Stimulated activated CD4-positive, alpha-beta T cell treated with anti-CD3 and anti-CD28 coated beads, Interleukin-4, amount 100 ng/mL, for 4 hours (primary cell): ENCODE measurements at places on chromosomes 7 and 10.

DNA sequence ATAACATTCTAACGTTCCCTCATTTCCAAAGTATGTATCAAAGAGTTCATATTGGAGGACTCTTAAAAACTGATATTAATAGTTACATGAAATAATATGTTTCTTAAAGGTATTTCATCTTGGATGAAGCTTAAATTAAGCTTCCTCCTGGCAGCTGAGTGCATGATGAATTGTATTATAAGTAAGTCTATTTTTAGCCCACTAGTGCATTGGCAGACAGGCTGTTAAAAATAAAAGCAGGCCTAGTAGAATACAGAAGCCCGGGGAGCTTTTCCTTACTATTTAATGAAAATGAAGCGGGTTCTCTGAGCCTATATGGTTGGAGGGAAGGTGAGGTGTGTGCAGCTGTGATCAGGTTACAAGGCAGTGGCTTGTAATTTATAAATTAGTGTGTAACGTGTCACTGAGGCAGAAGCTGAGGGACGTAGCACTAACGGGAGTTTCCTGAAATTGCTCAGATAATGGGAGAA is 130.7 kb upstream of the KMT2E start:
- DNase-seq = no peak

- DNase-seq = no peak
Observed at GRCh38 chr7:26543340-26543739, 251.7 kb downstream of the SNX10 start.

DNA sequence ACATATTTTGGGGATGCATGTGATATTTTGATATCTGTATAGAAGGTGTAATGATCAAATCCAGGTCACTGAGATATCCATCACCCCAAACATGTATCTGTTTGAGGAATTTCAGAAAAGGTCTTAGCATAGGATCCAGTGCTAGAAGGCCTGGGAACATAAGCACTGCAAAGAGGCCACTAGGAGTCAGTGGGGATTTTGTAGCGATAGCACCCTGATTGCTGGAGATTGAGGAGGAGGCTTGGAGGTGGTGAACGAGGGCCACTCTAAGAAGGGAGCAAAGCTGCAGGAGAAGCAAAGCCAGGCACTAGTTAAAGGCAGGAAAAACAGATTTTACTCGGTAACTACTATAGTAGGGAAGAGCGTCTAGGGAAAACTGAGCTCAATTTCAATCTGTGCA is 324.0 kb downstream of the LHFPL3 start:
- no peak for DNase-seq

DNA sequence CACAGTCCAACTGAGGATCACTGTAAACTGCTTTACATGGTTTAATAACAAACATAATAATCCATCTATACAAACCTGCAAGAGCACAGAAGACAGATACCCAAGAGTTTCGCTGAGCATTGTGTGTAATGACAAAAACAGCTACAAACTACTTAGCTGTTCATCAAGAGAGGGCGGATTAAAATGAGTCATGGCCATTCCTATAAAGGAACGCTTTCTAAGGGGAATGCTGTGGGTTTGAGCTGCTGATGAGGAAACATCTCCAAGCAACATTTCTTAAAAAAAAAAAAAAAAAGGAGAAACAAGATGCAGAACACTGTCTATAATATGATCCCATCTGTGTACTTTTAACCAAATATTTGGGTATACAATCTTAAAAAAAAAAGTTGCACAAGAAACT is 33.8 kb downstream of the VOPP1 start:
- no peak for DNase-seq

DNA sequence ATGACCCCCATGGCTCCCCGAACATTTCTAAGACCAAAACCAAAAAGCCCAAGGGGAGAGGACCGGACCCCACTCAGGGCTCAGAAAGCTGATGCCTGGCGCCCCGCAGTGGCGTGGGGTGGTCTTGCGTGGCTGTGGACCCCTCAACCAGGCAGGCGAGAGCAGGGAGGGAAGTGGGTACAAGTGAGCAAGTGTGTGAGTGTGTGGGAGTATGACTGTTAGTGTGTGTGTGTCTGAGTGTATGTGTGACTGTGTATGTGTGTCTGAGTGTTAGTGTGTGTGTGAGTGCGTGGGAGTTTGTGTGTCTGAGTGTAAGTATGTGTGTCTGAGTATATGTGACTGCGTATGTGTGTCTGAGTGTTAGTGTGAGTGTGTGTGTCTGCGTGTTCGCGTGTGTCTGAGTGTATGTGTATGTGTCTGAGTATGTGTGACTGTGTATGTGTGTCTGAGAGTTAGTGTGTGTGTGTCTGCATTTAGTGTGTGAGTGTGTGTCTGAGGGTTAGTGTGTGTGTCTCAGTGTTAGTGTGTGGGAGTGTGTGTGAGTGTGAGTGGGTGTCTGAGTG is 34.0 kb upstream of the INSIG1 start:
- no peak for DNase-seq

- no peak for DNase-seq
Observed at GRCh38 chr7:149885191-149886017, 11.6 kb downstream of the ATP6V0E2 start.

- DNase-seq = no peak
Observed at GRCh38 chr7:67637023-67637358, 640.4 kb downstream of the TYW1 start.

- no peak for DNase-seq
Observed at GRCh38 chr10:48383393-48383792, 76.9 kb downstream of the MAPK8 start.

- DNase-seq = no peak
Observed at GRCh38 chr7:133863362-133864061, 263.6 kb upstream of the LRGUK start.

DNA sequence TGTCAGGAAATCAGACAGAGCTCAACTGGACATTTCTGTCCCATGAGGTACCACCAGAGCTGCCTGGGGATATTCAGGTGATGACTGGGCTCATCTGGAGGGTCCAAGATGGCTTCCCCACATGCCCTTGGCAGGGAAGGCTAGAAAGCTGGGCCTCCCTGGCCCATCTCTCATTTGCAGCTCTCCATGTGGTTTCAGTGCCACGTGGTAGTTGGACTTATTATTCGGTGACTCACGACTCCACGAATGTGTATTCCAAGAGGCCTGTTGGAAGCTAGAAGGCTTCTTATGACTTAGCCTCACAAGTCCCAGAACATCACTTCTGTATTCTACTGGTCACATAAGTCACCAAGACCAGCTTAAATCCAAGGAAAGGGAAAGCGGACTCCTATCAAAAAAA is 22.8 kb downstream of the NSMCE4A start:
- DNase-seq = no peak

DNA sequence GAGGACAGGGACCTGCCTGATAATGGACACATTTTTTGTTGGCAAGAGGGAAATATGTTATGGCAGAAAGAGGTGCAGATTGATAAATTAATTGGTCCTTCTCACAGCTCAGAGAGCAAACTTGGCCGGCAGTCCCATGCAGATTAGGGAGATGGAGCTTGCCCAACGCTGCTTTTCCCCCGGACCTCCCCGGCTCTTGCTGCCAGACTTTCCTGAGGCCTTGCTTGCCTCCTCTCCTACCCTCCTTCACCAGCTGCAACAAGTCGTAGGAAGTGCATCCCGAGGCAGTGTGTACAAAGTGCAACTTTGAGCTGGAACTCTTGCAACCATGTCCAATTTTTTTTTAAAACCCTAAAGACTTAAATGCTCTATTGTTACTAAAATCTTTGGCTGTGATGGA is 215.5 kb downstream of the LRMDA start:
- DNase-seq = no peak

DNA sequence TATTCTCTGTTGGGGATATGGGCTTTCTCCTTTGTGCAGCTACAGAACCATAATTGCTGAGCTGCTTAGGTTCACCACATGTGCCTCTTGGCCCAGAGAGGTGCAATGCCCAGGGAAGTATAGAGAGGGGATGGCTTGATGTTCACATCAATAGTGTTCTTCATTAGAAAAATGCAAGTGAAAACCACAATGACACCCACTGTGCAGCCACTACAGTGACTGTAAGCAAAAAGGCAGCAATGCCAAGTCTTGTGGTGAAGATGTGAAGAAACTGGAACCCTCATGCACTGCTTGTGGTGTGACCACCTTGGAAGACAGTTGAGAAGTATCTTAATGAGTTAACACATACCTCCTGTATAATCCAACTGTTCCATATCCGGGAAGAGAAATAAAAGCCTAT is 318.9 kb upstream of the ZMIZ1 start:
- DNase-seq = no peak

- no peak for DNase-seq
Observed at GRCh38 chr10:26057466-26057865, 123.4 kb downstream of the MYO3A start.

DNA sequence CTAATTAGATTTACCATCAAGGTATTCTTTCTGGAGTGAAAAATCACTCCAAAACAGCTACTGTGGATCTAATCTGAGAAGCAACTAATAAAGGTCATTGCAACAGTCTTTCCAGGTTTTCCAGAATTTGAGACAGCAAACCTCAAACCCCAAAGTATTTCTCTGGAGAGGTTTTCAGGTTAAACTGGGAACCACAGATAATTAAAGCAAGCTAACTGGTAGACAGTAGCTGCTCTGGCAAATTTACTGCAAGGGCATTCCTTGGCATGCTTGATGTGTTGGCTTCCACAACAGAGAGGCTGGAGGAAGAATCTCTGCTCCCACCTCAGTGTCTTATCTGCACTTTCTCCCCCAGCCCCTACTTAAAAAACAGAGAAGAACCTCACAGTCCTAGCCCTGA is 140.0 kb upstream of the NRBF2 start:
- no peak for DNase-seq

DNA sequence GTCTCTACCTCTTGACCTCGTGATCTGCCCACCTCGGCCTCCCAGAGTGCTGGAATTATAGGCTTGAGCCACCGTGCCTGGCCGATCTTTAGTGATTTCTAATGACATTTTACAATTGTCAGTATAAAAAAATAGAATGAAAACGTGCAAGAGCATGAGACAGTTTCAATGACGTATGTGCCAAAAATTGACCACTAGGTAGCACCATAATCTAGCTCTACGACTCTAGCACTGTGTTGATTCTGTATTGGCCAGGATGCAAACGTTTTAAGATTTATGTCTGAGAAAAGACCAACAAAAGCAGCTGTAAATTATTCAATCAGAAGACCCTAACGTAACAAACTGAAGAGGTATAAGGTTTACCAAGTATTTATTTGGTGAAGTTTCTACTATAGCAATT is 25.4 kb upstream of the EXOC6 start:
- no peak for DNase-seq

DNA sequence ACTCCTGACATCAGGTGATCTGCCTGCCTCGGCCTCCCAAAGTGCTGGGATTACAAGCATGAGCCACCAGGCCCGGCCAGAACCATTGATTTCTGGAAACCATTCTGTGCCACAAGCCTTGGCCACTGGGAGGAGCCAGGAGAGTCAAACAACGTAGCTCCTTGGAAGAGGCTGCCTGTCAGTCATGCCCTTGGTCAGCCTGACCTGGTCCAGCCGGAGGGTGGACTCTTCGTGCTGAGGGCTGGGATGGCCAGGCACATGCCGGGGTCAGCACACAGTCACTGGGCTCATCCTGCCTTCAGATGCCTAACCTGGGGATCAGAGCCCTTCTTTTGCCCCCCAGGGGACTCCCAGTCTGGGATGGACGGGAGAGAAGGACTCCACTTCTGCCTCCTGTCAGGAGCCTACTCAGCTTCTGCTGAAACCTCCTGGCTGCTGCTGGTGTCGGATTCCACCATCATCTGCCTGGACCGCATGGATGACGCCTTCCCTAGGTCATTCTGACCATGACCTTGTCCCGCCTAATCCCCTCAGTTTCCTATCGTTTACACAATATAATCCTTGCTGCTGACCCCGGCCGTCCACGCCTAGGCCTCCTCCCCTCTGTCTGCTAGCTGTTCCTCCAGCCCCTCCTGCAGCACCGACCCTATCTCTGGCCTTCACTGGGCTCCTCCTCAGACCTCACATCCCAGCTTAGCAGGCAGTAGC is 30.4 kb downstream of the TMEM270 start:
- DNase-seq = no peak

GRCh38 chr10:92822060-92822634 is 26.2 kb upstream of the EXOC6 start:
- DNase-seq = no peak

GRCh38 chr10:128095753-128096469 is 30.3 kb downstream of the MKI67 start:
- DNase-seq = no peak

DNA sequence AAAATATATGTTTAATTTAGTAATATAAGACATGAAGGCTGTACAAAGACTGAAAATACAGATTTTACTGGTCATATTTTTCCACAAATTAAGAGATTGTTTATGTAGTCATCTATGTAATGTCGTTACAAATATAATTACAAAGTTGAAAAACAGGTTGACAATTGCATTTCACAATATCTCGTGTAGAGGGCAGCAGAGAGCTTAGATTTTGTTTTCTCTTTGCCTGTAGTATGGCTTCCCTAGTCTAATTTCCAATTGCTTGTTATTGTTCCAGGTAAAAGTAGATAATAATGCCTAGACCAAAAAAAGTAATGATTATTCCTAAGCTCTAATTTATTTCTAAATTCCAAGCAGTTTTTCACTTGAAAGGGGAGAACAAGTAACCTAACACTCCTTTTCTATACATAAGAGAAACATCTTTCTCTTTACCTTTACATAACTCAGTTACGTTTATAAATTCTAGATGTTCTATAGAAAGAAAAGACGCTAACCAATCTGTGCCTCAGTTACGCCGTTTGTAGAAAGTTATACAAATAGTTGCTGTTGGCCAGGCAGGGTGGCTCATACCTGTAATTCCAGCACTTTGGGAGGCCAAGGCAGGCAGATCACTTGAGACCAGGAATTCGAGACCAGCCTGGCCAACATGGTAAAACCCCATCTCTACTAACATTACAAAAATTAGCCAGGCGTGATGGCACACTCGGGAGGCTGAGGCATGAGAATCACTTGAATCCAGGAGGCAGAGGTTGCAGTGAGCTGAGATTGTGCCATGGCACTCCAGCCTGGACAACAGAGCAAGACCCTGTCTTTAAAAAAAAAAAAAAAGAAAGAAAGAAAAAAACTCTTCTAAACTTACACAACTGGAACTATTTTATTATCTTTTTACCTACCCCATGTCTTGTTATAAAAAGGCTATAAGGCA is 30.0 kb downstream of the NET1 start:
- DNase-seq = no peak

DNA sequence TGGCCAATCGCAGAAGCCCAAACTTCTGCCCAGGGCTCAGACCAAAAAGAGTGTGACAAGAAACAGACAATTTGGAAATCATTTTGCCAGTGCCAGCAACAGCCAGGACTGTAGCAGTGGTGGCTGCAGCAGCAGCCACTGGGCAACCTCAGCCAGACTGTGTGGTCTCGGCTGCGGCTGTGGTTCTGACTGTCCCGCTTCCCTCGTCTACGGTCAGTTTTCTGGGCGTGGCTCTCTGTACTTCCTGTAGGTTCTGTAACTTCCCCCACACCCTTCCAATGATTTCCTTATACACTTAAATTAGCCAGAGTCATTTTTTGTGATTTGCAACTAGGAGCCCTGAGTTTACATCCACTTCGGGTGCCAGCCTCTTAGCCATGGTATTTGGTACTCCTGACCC is 39.9 kb downstream of the CYTH3 start:
- no peak for DNase-seq
